ENCODE measurements at places on chromosomes 5 and 9.

- DNase-seq: no peak
- H3K4me3 ChIP-seq: no peak overlapping the region
- H3K36me3 ChIP-seq: peaks cover 22% of the 10 kb centered on the region
- H3K27ac ChIP-seq: no peak overlapping the region
Observed at GRCh38 chr9:114341991-114342390, 12.3 kb downstream of the ORM2 start.

- no peaks in the 10 kb centered on the region for H3K27me3 ChIP-seq
- no peak overlapping the region for H3K4me3 ChIP-seq
- DNase-seq: no peak
- H3K4me1 ChIP-seq: no peaks in the 10 kb centered on the region
- H3K27ac ChIP-seq: no peak overlapping the region
- no peaks in the 10 kb centered on the region for H3K36me3 ChIP-seq
Observed at GRCh38 chr9:19247420-19247819, 16.9 kb downstream of the DENND4C start.

DNA sequence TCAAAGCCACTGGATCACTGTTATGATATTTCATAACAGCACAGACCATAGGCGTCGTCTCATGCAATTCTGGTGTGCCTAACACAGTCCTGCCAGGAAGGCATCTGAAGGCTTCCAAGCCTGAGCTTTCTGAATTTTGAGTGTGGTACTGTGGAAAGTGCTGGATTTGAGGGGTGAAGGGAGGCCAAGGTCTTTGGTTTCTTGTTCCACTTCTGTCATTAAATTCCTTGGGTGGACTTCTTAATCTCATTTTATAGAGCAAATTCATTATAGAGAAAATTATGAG, 441.3 kb upstream of the PIK3R1 start:
- peaks cover 14% of the 10 kb centered on the region for H3K4me1 ChIP-seq
- H3K4me3 ChIP-seq: no peak overlapping the region
- H3K36me3 ChIP-seq: no peaks in the 10 kb centered on the region
- peak overlapping the region; percentile 37 for H3K27ac ChIP-seq

- no peak overlapping the region for H3K27ac ChIP-seq
- no peaks in the 10 kb centered on the region for H3K27me3 ChIP-seq
- no peaks in the 10 kb centered on the region for H3K4me1 ChIP-seq
- peaks cover 18% of the 10 kb centered on the region for H3K36me3 ChIP-seq
- DNase-seq: no peak
Observed at GRCh38 chr9:99962680-99963261, 56.3 kb downstream of the STX17 start.

GRCh38 chr9:14148501-14149103, 165.3 kb downstream of the NFIB start:
- peaks cover 13% of the 10 kb centered on the region for H3K4me1 ChIP-seq
- peak overlapping the region; percentile 6 for H3K27ac ChIP-seq
- DNase-seq: no peak

GRCh38 chr9:122227575-122227900, 1.2 kb downstream of the LHX6 start:
- no peak overlapping the region for H3K27ac ChIP-seq
- no peaks in the 10 kb centered on the region for H3K36me3 ChIP-seq
- H3K4me1 ChIP-seq: no peaks in the 10 kb centered on the region

Data from RWPE2 (cell line).